HFFc6 (cell line): ENCODE measurements at places on chromosomes 7 and 10. TPM values are rescaled to one million over a fixed set of nuclear protein-coding genes. Genes with fewer than 3 reads are reported as not detected.

GRCh38 chr7:18278316-18278715, 217.2 kb upstream of the HDAC9 start:
- no peaks in the 10 kb centered on the region; the same call in none of the 2 replicates for H3K27me3 ChIP-seq
- no peak overlapping the region for H3K4me3 ChIP-seq
- H3K27ac ChIP-seq: no peak overlapping the region
- no peaks in the 10 kb centered on the region for H3K36me3 ChIP-seq
- no peak for DNase-seq

DNA sequence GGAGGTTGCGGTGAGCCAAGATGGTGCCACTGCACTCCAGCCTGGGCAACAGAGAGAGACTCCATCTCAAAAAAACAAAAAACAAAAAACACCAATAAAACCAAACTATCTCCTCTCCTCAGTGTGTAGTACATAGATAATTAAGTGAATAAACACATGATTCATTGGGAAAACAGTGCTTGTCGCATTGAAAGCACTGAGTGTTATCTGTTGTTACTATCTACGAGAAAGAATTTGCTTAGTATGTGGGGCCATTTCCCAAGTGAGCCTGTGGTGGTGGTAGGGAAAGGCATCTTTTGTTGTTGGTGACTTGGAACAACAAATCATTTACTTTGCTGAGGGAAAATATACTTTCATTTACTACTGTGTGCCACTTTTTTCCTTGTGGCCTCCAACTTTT, 42.6 kb downstream of the RSBN1L start:
- peak; percentile 94 for DNase-seq
- H3K36me3 ChIP-seq: peaks cover 9% of the 10 kb centered on the region
- H3K4me1 ChIP-seq: peaks cover 22% of the 10 kb centered on the region

GRCh38 chr10:127462643-127463295, 86.3 kb upstream of the NPS start:
- H3K27me3 ChIP-seq: peaks cover 14% of the 10 kb centered on the region
- no peak for DNase-seq
- H3K36me3 ChIP-seq: 0 out of 2 replicates have a peak, but pooled peaks cover 3% of the 10 kb centered on the region
- no peak overlapping the region for H3K27ac ChIP-seq
- no peaks in the 10 kb centered on the region for H3K4me1 ChIP-seq

DNA sequence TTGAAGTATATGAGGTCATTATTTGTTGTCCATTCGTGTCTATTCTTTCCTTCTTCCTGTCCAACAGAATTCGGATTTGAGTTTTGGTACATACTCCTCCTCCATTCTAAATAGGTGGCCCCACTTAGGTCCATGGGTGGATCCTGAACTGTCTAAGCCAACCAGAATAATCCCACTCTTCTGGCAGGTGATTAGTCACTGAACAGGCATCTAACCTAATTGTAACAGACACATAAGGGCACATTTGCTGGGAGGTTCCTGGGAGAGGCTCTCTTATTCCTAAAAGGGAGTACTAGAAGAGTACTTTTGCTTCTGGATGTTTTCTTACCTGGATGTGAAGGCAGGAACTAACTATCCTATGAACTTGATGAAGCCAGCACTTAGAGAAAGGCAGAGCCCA, 16.8 kb downstream of the LRRC72 start:
- H3K36me3 ChIP-seq: no peaks in the 10 kb centered on the region
- no peaks in the 10 kb centered on the region for H3K27me3 ChIP-seq
- no peak overlapping the region for H3K4me3 ChIP-seq
- H3K4me1 ChIP-seq: no peaks in the 10 kb centered on the region

GRCh38 chr10:43885842-43886241, 237.2 kb upstream of the ZNF32 start:
- H3K4me1 ChIP-seq: peaks cover 90% of the 10 kb centered on the region
- no peaks in the 10 kb centered on the region for H3K27me3 ChIP-seq

GRCh38 chr10:49294731-49295130, 4.2 kb upstream of the C10orf71 start:
- H3K27ac ChIP-seq: no peak overlapping the region
- peaks cover 49% of the 10 kb centered on the region for H3K27me3 ChIP-seq
- peaks cover 7% of the 10 kb centered on the region; the same call in 1 of the 2 replicates for H3K4me1 ChIP-seq
- H3K36me3 ChIP-seq: no peaks in the 10 kb centered on the region

Gene HOXA5
- 1.4 to 2.9 TPM (median 2.6 TPM) in 3 replicates for total RNA-seq

Gene LRRC18
- not detected in 3 replicates for total RNA-seq

Gene C7orf57
- not detected in 3 replicates for total RNA-seq

DNA sequence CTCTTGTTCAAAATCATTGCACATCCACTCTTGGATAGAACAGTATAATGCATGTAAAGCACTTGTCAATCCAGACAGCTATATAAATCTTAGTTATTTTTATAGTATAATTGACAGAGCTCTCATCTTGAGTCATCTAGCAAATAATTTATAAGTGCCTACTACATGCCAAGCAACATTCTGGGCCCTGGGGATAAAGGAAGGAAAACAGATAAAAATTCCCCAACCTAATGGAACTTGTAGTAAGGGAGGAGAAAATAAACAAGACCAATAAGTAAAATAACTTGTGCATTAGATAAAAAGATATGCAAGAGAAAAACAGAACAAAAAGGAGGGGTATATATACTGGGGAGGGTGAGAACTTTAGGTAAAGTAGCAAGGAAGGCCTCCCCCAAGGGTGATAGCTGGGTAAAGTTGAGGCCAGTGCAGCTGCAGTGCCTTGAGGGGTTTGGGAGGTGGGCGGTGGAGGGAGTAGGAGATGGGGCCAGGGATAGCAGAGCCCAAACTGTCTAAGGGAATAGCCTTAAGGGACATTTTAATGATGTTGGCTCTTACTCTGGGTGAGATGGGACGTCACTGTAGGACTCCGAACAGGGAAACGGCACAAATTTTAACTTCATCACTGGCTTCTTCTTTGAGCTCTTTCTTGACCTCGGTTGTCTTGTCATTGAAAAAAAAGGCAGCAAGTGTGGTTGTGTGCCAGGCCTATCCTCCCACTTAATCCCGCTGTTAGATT, 79.3 kb upstream of the SEC61G start:
- H3K4me1 ChIP-seq: peaks cover 49% of the 10 kb centered on the region
- no peak overlapping the region for H3K4me3 ChIP-seq
- H3K27me3 ChIP-seq: no peaks in the 10 kb centered on the region; the same call in 1 of the 2 replicates
- H3K27ac ChIP-seq: no peak overlapping the region
- no peaks in the 10 kb centered on the region for H3K36me3 ChIP-seq

- DNase-seq: peak; percentile 100
- H3K36me3 ChIP-seq: peaks cover 14% of the 10 kb centered on the region
- peaks cover 90% of the 10 kb centered on the region for H3K4me1 ChIP-seq
- H3K27me3 ChIP-seq: peaks cover 3% of the 10 kb centered on the region
- peak overlapping the region; percentile 82 for H3K4me3 ChIP-seq
Observed at GRCh38 chr7:55132890-55133551, 114.2 kb downstream of the EGFR start.
